Effector memory CD4-positive, alpha-beta T cell (primary cell): ENCODE measurements at places on chromosomes 3 and 15.

DNA sequence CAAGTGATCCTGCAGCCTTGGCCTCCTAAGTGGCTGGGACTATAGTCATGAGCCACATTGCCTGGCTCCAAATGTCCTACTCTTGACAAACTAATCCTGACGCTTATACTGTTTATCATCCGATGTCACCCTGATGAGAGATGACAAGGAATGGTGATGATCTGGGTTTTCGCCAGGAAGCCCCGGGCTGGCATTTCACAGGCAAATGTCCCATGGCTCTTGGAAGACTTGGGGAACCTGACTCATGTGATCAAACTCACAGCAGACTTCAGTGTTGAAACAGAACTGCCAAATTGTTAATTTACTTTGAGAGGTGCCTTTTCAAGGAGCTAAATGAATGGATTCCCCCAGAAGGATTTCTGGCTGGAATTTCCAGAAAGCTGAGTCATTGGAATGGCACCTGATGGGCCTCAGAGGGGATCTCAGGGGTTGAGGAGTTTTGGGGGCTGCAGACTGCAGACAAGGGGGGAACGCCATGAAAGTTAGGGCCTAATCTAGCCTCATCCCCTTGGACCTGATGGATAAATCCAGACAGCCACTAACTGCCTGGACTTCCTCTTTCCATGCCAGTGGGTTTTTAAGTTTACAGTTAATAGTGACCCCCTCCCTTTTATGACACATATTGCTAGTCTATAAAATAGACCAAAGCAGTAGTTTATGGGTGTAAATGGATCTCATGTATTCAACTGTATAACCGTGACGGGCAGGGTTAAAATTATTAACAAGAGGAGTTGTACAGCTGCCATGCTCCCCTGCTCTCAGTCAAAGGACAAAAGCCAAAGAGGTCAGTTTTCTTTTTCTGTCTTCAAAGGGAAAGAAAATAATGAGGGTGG is 146.6 kb downstream of the CHSY1 start:
- DNase-seq = no peak
- no peaks in the 10 kb centered on the region for H3K27me3 ChIP-seq
- H3K27ac ChIP-seq = no peak overlapping the region
- no peaks in the 10 kb centered on the region for H3K4me1 ChIP-seq

DNA sequence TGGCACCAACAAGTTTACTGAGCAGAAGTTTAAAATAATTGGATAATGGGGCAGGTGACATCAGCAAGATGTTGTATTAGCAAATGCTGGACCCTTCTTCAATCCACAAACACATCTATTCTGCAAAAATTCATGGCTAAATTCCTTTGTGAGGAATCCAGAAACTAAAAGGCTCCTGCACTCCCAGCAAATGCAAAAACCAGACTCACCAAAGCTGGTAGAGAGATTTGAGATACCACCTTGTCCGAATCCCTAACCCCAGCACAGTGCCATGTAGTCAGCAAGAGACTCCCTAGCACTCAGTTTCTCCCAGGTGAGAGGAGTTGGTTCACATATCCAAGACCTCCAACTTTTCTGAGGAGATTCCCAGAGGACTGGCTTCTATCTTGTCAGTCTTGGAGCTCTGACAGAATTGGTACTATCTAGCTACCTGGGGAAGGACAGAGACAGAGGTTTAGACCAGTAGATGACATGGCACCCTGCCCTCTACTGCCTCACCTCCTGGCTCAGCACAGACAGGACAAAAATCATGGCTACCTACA is 21.8 kb downstream of the GREM1 start:
- H3K27me3 ChIP-seq = no peaks in the 10 kb centered on the region
- DNase-seq = no peak
- H3K36me3 ChIP-seq = no peaks in the 10 kb centered on the region
- H3K4me1 ChIP-seq = no peaks in the 10 kb centered on the region
- no peak overlapping the region for H3K4me3 ChIP-seq

- no peaks in the 10 kb centered on the region for H3K27me3 ChIP-seq
- no peak for DNase-seq
- H3K27ac ChIP-seq = no peak overlapping the region
- H3K4me1 ChIP-seq = peaks cover 4% of the 10 kb centered on the region
These were observed 24.0 kb downstream of the FLNB start for GRCh38 chr3:58032186-58032585.

GRCh38 chr15:37933666-37934065 is 774 bp upstream of the TMCO5A start:
- no peak for DNase-seq
- no peaks in the 10 kb centered on the region for H3K27me3 ChIP-seq
- no peaks in the 10 kb centered on the region for H3K4me1 ChIP-seq
- H3K27ac ChIP-seq = no peak overlapping the region

DNA sequence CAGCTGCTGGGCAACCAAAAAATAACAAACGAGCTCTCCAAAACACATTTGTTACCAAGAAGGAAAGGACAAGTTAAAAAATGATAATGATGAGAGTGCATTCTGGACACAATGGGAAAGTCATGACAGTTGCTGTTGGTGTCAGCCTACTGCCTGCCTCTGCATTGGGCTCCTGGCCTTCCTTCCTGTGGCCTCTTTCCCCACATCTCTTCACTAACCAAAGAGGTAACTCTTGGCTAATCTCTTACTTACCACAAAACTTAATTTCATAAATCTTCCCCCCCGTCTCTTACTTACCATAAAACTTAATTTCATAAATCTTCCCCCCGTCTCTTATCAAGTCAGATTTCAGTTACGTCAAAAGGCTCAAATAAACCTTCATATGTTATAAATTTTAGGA is 58.6 kb downstream of the AGTR1 start:
- H3K4me1 ChIP-seq = no peaks in the 10 kb centered on the region
- H3K27ac ChIP-seq = no peak overlapping the region
- DNase-seq = no peak
- H3K4me3 ChIP-seq = no peak overlapping the region

DNA sequence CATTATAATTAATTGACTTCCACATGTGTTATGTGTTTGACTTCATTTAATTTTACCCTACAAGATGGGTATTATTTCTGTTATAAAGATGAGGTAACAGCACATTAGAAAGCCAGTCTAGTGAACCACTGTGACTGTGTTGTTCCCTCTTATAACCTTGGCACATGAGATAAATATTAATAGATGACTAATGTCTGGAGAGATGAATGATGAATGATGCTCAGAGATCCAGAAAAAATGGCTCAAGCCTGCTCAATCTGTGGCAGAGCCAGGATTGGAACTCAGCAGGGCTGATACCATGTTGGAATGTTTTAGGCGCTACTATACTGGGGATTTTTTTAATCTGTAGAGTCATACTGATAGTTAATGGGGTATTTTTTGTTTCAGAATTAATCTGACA is 118.8 kb upstream of the PTX3 start:
- DNase-seq = no peak
- H3K27ac ChIP-seq = no peak overlapping the region
- H3K27me3 ChIP-seq = no peaks in the 10 kb centered on the region
- H3K4me1 ChIP-seq = no peaks in the 10 kb centered on the region

DNA sequence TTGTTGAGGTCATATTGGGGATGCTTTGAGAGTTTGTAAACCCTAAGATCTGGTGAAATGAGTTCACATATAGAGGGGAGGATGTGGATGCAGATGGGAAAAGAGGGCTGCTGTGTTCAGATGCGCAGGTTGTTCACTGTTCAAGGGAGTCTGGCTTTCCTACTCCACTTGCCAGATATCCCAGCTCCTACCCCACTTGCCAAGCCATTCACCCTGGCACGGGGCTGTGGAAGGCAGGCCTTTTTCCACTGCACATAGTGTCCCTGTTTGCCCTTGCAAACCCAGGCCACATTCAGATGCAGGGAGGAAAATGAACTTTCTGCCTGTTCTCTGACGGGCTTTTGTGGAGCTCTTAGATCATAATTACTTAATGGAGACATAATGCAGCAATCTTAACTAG is 29.0 kb downstream of the CRABP1 start:
- H3K27me3 ChIP-seq = no peaks in the 10 kb centered on the region
- no peaks in the 10 kb centered on the region for H3K4me1 ChIP-seq
- DNase-seq = no peak
- no peak overlapping the region for H3K27ac ChIP-seq

- no peaks in the 10 kb centered on the region for H3K36me3 ChIP-seq
- no peak within 1 kb of the TSS for H3K27ac ChIP-seq
- no peaks in the 10 kb centered on the region for H3K4me1 ChIP-seq
- DNase-seq = no peak
- no peak within 1 kb of the TSS for H3K4me3 ChIP-seq
These were observed at the start of gene UPK1B for GRCh38 chr3:119173325-119173724. Gene UPK1B, plus strand, starts transcription at chr3:119173598. Its CDS starts 13,144 bp downstream, at chr3:119186742.

- peaks cover 4% of the 10 kb centered on the region for H3K36me3 ChIP-seq
- no peak overlapping the region for H3K4me3 ChIP-seq
- no peaks in the 10 kb centered on the region for H3K27me3 ChIP-seq
- H3K4me1 ChIP-seq = no peaks in the 10 kb centered on the region
- H3K27ac ChIP-seq = no peak overlapping the region
These were observed 25.2 kb upstream of the ARF4 start for GRCh38 chr3:57622362-57622761.

DNA sequence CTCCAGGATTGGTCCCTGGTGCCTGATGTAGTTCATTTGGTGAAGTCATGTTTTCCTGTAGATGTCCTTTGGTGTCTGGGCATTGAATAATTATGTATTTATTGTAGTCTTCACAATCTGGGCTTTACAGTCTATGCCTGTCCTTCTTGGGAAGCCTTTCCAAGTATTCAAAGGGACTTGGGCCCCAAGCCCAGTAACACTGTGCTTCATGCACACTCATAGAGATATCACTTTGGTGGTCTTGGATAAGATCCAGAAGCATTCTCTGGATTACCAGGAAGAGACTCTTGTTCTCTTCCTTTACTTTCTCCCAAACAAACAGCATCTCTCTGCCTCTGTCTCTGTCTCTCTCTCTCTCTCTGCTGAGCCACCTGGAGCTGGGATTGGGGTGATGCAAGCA is 281.1 kb upstream of the GOLGA6L4 start:
- H3K4me3 ChIP-seq = no peak overlapping the region
- no peaks in the 10 kb centered on the region for H3K36me3 ChIP-seq

DNA sequence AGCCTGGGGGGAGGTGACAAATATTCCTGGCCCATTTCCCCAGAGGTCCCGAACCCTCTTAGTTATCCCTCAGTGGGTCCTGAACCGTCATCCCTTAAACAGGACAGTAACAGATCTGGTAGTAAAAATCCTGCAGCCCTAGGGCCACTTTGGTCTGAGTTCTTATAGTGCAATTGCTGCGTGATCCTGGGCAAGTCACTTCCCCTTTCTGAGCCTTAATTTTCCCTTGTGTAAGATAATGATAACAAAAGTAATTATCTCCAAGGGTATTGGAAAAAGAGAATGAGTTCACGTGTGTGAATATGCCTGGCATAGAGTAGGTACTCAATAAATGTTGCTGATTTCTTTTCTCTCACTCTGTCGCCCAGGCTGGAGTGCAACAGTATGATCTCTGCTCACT is 2.9 kb upstream of the JAGN1 start:
- H3K36me3 ChIP-seq = no peaks in the 10 kb centered on the region
- no peak overlapping the region for H3K27ac ChIP-seq
- no peak for DNase-seq

DNA sequence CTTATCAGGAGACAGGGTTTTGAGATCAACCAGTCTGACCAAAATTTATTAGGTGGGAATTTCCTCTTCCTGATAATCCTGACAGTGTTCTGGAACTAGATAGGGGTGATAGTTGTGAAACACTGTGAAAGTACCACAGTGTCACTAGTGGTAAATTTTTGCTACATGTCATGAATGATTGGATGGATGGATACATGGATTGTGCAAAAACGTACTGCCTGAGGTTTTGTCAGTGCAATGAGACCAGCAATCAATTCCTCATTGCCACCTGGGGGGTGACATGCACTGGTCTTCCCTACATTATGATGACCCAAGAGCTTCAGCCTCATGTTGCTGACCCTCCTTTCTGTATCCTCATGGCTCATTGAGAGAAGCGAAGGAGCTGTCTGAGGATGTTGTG is 123.5 kb downstream of the SLCO3A1 start:
- no peak overlapping the region for H3K4me3 ChIP-seq
- no peaks in the 10 kb centered on the region for H3K27me3 ChIP-seq
- no peaks in the 10 kb centered on the region for H3K4me1 ChIP-seq
- no peaks in the 10 kb centered on the region for H3K36me3 ChIP-seq
- DNase-seq = no peak
- no peak overlapping the region for H3K27ac ChIP-seq

DNA sequence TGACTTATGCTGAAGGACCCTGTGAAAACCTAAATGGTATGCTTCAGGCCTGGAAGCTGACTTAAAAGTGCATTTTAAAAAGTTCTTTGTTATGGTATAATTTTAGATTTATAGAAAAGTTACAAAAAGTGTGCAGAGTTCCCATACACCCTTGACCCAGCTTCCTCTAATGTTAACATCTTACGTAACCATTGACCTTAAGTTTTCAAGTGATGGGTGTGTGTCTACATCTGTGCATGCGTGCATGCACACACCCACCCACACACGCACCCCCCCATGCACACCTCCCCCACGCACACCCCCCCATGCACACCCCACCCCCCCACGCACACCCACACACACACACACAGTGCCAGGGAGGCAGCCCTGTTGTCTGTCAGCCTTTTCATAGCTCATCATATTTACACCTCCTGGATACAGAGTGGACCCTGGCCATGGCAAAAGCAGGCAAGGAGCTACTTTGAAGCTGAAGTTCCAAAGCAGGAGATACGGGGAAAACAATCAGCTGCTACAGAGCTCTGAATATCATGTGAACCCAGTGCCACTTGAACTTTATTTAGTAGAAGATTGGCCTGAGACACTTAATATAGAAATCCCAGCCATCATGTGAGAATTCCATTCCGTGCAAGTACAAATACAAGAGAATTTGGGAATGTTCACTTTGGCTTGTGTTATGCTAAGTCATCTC is 30.0 kb upstream of the TRAK1 start:
- H3K4me1 ChIP-seq = no peaks in the 10 kb centered on the region
- H3K27ac ChIP-seq = no peak overlapping the region
- no peak overlapping the region for H3K4me3 ChIP-seq
- no peaks in the 10 kb centered on the region for H3K36me3 ChIP-seq

DNA sequence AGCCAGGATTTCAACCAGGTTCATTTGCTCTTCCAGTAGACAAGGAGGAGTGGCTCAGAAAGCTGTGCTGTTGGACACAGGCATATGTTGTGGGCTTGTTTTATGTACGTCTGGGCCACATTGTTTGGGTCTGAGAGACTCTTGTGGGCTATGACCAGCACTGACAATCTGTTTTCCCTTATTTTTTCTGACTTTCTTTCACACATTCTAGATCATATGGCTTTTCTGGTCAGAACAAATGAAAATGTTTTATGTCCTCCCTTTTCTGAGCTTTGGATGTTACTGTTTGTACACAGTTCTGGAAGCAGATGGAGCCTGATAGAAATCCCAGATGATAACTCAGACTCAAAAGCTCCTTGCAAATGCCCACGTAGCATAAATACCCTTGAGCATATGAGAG is 85.8 kb upstream of the RGMA start:
- no peaks in the 10 kb centered on the region for H3K27me3 ChIP-seq
- H3K4me1 ChIP-seq = no peaks in the 10 kb centered on the region
- no peak overlapping the region for H3K27ac ChIP-seq
- H3K4me3 ChIP-seq = no peak overlapping the region
- H3K36me3 ChIP-seq = no peaks in the 10 kb centered on the region
